NCI-H748 treated with DMSO at 0.1 percent for 48 hours (cell line): ENCODE measurements at places on chromosomes 16 and 17.

DNA sequence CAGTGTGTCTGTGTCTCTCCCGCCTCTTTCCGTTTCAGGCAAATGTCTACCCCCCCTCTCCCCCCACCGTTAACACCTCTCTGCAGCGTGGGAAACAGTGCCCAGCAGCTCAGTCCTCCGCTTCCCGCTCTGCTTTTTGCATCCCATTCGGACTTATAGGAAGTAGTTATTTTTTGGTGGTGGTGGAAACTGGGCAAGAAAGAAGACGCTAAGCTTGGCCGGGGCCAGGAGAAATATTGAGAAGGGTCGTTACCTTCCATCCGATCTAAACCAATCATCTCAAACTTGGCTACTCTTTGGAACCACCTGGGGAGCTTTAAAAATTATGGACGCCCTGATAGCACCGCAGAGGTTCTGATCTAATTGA is 499 bp upstream of the HLF start:
- DNase-seq, result peak; percentile 52

DNA sequence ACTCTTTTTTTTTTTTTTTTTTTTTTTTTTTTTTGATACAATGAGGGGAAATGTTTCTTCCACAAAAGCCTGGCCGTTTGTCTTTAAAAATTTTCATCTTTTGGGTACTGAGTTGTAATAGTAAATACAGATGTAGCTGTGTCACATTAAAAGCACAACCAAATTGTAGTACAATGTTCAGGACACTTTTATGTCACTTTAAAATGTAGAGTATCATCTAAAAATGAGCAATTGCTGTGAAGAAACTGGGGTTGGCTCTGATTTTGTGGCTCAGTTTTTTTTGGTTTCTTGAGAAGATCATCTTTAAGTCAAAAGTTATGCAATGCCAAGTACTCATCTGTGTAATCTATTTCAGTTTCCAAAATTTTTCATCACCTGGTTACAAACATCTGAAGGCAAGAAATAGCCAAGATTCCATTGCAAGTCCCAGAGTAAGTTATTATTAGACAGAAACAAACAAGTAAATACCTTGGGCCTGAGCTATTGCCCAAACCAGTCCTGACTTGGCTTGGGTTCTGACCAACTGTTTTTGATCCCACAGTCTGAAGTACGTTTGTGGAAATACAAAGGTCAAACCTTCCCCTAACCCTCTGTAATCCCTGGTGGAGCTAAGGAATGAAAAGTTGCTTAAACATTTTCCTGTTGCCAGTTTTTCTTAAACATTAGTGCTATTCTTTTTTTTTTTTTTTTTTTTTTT is 717.2 kb downstream of the WWOX start:
- no peak for DNase-seq

GRCh38 chr17:18851201-18851600 is 6.7 kb upstream of the PRPSAP2 start:
- no peak for DNase-seq

- no peak for DNase-seq
Measured at GRCh38 chr17:57881783-57882351, 32.0 kb upstream of the MRPS23 start.

DNA sequence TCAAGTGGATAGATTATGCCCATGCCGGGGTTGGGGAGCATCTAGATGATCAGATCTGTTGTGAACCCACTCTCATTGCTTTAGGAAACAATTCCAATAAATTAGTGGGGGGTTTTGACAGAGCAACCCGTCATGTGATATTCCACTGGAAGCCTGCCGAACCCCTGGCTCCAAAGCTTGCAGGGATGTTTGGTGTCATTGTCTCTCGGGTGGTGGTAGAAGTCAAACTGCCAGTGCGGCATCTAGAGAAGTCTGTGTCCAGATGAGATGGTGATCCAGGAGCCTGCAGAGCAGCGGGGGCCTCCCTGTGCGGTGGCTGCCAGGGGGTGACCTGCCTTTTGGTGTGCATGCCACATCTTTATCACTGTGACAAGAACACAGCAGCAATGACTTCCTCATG is 91.7 kb downstream of the SHISA6 start:
- DNase-seq, result no peak

DNA sequence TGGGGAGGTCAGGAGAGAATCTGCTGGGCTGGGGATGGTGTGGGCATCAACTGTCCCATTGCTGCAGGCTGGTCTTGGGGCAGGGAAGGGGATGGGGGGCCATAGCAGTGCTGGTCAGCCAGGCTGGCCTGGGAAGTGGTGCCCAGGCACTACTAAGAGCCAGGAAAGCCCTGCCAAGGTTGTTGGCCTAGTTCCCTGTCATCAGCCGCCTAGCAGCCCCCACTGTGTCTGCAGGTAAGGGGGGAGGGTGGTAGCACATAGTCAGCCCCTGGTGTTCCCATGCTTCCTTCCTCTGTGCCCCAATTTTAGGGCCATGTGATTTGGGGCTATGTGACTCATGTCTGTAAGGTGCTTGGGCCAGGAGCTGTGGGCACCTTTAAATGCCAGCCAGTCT is 17.8 kb downstream of the GJD3 start:
- no peak for DNase-seq

DNA sequence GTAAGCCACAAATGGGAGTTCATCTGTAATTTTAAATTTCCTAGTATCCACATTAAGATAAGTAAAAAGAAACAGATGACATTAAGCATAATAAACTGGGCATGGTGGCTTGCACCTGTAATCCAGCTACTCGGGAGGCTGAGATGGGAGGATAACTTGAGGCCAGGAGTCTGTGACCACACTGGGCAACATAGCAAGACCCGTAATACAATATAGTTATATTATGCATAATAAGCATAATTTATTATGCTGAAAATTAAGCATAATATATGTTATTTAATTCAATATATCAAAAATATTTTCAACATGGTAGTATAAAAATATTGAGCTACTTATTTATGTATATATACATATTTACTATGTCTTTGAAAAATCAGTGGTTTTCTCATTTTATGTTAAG is 48.2 kb downstream of the RNF135 start:
- no peak for DNase-seq

DNA sequence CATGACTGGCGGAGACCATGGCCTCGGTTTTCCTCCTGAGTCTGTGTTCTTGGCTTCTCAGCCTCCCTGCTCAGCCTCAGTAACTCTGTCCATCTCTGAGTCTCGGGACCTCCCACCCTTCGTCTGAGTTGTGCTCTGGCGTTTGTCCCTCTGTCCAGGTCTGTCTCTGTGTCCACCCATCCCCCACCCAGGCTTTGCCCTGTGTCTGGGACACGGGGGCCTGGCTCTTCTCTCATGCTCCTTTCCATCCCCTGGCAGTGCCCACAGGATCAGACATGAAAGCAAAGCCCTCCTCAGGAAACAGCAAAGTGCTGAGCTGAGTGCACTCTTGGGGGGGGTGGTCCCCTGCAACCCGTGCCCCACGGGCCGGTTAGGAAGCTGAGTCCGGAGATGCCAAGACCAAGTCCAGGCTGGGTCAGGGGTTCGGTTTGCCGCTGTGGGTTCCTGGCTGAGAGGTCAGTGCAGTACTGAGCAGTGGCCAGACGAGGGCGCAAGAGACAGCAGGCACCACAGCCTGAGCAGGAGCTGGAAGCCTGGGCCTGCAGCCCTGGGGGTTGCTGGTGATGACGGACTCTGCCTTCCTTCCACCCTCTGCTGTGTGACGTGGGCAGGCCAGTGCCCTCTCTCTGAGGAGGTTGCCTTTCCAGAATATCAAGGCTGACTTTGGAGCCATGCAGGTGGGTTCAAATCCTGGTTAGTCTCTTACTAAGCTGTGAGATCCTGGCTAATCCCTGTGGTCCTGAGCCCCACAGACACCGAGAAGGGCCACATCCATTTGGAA is 2.5 kb downstream of the P2RX1 start:
- DNase-seq, result peak; percentile 35

DNA sequence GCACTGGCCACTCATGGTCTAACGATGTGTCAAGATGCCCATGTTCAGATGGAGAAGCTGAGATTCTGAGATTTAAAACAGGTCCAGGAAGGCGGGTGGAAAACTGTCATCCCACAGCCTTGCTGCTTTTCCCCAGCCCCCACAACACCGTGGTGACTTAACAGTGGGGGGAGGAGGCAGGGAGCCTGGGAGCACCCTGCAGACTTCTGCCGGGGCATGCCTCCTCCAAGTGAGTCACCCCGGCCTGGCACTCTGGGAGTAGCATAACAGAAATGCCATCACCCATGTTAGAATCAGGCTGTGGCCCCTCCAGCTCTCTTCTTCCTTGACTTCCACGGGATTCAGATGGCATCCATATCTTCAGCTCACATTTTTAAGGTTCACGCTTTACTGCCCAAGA is 164.8 kb downstream of the CBLN1 start:
- DNase-seq, result no peak

- DNase-seq, result no peak
Measured at GRCh38 chr16:85361441-85362118, 249.3 kb upstream of the CIBAR2 start.

DNA sequence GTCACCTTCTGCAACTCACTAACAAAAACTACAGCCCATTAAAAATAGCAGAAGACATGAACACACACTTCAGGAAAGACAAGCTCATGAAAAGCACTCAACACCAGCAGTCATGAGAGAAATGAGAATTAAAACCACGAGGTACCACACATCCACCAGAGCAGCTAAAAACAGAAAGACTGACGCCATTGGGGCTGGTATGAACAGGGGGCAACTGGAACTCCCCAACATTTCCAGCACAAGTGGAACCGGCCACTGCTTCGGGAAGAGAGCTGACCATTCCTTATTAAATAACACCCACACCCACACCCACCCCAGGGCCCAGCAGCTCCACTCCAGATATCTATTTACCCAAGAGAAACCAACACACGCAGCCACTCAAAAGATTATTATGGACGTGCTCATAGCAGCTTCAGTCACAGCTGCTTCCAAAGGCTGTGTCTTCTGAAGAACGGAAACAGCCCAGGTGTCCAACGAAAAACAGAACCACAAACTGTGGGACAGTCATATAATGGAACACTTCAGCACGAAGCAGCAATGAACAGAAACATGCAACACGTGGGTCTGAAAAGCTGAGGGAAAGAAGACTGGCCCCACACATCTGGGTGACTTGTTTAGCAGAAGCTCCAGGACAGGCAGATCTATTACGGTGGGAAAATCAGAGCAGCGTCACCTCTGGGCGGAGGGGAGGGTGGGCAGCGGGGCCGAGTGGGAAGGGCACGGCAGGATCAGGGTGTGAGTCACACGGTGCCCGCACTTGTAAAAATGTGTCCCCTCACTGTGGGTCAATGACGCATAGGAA is 41.1 kb downstream of the KLHDC4 start:
- DNase-seq, result peak; percentile 17

GRCh38 chr17:72816406-72816805 is 276.1 kb downstream of the SLC39A11 start:
- no peak for DNase-seq

- no peak for DNase-seq
Measured at GRCh38 chr17:8392674-8393469, 4.8 kb downstream of the RNF222 start.

DNA sequence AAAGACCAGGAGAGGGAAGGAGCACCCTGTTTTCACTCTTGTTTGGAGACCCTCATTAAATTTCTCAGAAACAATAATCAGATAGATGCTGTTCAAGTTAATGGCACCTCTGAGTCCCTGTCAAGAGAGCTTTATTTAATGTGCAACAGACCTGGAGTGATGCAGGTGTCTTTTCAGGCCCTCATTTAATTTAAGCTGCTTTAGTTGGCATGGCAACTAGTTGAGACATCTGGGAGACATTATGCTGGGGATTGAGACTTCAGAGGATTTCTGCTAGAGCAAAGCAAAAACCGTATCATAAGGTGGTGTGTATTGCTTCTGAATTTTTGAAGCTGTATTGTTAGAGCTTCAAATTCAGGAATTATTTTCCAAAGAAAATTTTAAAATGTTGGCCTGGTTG is 108.5 kb downstream of the NLK start:
- DNase-seq, result peak; percentile 55

DNA sequence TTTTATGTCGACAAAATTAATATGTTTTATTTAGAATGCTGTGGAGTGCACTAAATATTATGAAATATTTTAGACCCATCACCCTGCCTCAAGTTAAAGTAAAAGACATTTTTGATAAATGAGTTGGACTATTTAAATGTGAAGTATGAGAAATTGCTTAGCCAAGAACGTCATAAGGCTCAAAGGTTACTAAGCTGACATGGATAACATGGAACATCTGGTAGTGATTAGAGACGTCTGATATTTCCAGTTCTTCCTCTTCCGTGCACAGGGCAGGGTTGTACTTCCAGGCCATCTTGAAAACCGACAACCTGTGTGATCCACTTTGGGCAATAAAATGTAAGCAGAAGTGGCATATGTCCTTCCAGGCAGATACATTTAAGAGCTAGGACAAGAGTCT is 7.2 kb upstream of the CCL8 start:
- no peak for DNase-seq

GRCh38 chr16:10637337-10638037 is 57.1 kb upstream of the EMP2 start:
- DNase-seq, result no peak
